ENCODE measurements at places on chromosomes 7 and 10.
A peak's percentile ranks its signal among the peaks of the same experiment; 100 is the strongest.

DNA sequence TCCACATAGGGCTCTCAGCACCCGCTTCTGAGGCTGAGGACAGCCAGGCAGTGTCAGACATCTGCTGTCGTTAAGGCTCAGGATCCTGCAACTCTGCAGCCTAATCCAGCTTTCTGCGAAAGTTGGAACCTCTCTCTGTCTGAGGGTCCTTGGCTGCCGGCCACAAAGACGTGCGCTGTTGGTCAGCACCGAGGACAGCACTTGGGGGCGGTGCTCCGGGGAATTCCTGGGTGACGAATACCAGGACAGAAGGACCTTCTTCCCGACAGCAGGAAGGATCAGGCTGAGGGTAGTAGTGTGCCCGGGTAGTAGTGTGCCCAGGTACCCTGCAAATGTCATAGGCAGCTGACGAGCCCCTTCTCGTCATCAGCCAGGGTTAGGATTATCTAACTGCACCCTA is 16.0 kb upstream of the RASGEF1A start:
- DNase-seq = no peak

DNA sequence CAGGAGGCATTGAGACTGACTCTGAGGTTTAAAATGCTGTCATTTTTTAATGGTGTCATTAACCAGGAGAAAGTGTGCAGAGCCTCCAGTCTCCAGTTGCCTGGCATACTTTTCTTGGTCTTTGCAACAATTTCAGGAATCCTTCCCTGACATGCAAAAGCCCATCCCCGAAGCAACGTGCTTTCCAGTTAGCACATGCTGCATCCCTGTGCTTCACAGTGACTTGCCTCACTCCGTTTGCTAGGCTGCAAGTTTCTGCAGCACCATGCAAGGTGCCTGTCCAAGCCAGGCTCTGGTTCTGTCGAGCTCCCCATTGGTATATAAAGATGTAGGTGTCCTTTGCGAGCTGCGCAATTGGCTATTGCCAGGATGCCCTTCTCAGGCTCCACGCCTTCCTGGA is 135.0 kb downstream of the GALNT17 start:
- DNase-seq = no peak

GRCh38 chr7:31940167-31940566 is 130.0 kb downstream of the PDE1C start:
- no peak for DNase-seq

GRCh38 chr10:17257466-17258321 is 29.7 kb downstream of the VIM start:
- DNase-seq = peak; percentile 2

DNA sequence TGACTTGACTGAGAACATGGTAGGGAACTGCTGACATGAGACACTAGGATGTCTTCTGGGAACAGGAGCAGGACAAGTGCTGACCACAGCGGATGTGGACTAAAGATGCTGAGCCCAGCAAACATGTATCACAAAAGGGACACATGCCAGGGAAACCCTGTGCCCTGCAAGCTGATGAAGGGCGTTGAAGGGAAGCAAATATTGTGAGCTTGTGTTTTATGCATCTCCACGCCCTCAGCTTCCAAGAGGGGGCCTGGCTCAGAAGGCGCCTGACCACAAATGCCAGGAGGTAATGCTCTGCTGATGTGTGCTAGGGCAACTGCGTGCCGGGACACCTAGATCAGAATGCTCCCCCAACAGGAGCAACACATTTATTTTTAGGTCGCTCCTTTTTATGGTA is 207.3 kb downstream of the CXCL12 start:
- no peak for DNase-seq

GRCh38 chr10:5517546-5517945 is 7.2 kb upstream of the CALML3 start:
- DNase-seq = no peak

GRCh38 chr7:74183653-74184450 is 9.7 kb downstream of the EIF4H start:
- no peak for DNase-seq

GRCh38 chr10:6924166-6924565 is 344.1 kb upstream of the PRKCQ start:
- no peak for DNase-seq

DNA sequence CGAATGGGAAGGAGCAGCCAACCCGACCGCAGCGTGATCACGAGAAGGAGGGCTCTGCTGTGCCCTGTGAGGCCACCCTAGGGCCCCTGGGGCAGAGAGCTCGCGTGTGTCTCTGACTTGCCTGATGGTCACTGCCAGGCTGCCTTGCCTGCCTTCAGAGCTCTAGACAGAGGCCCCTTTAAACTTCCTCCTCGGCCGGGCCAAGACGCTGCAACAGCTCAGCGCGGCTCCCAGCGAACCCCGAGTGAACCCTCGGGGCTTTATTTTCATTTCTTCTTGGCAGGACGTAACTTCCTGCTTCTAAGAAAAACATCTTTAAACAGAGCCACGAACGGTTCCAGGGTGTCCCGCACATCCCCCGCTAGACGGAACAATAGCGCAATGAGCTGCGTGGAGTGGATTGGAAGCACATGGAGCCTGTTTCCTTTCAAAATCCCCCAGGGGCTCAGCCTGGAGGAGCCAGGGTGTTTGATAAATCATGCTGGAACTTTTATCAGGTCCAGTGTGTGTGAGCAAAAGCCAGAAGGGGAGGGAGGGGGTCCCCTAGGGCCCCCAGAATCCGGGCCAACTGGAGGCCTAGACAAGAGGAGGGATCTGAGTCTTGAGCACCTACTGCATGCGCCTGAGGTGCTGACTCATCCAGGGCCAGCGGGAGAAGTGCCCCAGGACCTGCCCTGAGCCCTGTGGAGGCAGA is 134.1 kb upstream of the GDF10 start:
- DNase-seq = no peak

DNA sequence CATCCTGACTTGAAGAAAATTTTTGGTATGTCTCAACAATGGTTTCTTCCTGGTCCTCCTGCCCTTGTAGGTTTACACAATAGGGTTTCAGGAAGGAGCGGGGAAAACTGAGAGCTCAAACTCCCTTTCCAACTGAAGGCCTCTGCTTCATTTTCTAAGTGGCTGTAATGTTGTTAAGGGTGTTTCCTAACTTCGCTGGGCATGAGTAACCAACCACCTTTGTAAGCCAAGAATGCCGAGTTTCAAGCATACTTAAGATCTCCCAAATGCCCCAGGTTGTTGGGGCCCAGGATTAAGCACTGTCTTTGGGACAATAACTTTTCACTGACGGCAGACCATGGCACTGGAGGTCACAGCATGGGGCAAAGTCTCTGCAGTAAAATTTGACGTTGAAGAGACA is 33.6 kb upstream of the DRGX start:
- DNase-seq = no peak

GRCh38 chr7:6271694-6272440 is 557 bp downstream of the CYTH3 start:
- no peak for DNase-seq

DNA sequence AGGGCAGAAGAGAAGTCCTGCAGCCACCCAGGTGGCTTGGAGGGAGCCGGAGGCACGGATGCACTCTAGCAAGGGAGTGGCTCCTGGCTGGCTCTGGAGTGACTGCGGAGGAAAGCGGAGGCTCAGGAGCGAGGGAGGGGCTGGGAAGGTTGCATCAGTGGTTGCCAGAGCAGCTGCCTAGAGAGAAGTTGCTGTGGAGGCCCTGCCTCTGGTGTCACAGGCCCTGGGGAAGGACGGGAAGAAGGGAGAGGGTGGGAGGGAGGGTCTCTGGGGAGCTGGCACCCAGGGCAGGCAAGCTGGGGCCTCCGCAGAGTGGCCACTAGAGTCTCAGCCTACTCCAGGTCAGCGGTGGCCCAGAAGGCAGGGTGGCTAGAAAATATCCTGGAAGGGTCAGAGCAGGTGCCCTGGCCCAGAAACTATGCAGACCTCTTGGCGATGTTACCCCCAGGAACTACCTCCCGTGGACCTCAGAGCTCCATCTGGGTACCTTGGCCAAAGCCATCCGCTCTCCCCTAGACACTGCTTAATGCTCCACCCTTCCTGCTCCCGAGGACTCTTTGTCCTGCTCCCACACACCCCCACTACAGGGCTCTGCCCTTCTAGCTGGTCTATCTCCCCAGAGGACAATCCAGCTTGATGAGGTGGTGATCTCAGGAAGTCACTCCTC is 164.3 kb downstream of the NRF1 start:
- no peak for DNase-seq

DNA sequence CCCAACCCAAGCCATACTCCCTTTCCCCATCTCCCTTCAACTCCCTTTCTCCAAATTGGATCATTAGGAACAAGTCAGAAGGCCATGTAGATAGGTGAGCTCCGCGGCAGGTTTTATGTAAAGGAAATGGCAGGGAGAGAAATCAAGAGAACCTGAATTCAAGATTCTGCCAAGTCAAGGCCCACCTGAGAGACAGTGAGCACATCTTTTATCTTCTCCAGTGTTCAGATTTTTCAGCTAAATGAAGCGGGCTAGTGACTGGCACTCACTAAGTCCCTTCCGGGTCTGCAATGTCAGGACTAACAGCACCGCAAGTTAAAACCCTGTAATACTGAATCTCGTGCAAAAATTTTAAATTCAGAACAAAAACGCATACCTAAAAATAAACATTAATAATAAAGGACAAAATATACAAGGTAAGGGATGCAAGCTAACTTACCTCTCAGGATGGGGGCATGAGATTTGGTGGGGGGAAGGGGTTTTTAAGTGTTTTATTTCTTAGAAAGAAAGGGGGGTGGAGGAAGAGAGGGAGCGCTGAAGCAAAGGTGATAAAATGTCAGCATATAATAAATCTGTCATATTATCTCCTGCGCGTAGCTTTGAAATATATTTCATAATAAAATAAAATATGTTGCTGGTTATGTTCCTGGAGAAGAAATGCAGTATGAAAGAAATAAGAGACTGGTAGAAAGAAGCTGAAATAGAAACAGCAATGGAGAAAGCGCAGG is 17.6 kb downstream of the TCAF1 start:
- no peak for DNase-seq

DNA sequence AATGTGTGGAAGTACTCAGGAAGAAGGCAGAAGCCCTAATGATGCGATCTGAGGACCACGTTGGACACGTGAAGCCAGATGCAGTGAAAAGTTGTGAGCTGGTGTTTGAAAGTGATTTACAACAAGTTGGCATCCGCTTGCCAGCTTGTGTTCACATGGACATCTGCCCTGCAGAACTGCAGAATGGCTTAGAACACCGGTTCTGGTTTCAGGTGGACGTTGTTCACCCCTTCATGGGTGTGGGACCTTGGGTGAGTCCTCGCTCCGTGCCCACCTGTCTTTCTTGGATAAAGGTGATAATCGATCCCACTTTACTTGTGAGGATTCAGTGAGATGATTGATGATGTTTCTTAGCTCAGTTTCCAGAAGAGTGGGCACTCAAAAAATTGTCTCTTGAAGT is 53.8 kb downstream of the CAMK1D start:
- DNase-seq = no peak

- no peak for DNase-seq
These were observed 126.2 kb upstream of the ETV1 start for GRCh38 chr7:14115701-14116100.

DNA sequence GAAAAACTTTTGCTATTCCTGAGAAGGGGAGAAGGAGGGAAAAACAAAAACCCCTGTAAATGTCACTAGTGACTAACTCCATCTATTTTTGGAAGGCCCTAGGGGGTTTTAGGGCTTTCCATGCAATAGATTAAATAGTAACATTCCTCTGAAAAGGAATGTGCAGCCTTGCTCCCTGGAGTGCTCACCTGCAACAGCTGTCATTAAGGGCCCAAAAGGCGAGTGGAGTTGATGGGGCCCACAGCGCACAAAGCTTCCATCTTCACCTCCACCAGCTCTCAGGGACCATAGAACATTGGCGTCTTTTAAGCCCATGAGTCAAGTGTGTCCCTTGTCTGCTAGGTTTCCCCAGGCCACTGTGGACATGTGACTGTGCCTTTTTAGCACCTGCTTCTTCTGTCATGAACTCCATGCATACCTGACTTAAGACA is 58.0 kb upstream of the IL6 start:
- no peak for DNase-seq

DNA sequence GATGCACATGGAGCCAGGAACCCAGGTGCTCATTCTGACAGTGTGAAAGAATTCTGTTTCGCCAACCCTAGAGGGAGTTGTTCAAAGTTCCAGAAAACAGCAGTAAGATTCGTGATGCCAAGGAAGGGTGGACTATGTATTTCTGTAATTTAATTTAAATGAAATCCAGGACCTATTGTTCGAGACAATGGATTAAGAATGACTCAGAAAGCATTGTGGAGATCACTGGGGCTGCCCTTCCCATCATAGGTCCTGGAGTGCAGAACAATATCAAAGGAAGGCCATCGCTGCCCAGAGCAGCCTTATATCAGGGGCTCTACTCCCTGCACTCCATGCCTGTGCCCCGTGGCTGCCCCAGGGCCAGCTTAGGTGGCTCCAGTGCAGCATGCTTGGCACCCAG is 32.1 kb upstream of the CALD1 start:
- DNase-seq = no peak

GRCh38 chr10:24449321-24449740 is 240.4 kb downstream of the KIAA1217 start:
- DNase-seq = no peak

DNA sequence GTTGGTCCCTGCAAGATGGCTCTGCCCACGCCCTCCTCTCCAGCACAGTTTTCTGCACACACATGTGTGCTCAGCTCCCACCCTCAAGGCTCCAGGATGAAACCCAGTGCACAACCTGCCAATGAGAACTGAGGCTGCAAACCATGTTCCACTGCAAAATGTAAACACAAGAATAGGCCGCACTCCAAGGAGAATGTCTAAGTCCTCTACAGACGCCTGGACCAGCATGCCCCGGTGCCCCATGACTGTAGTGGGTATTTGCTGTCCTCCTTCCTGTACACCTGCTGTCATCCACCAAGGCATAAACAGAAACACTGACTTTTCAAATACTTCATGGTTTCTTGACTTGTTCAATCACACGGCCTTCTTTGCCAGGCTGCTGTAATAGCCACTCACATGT is 72.6 kb downstream of the COBL start:
- no peak for DNase-seq

- DNase-seq = no peak
These were observed 80.8 kb upstream of the ADAM12 start for GRCh38 chr10:126468876-126469643.

GRCh38 chr10:35192645-35193249 is 66.1 kb downstream of the CREM start:
- DNase-seq = no peak

DNA sequence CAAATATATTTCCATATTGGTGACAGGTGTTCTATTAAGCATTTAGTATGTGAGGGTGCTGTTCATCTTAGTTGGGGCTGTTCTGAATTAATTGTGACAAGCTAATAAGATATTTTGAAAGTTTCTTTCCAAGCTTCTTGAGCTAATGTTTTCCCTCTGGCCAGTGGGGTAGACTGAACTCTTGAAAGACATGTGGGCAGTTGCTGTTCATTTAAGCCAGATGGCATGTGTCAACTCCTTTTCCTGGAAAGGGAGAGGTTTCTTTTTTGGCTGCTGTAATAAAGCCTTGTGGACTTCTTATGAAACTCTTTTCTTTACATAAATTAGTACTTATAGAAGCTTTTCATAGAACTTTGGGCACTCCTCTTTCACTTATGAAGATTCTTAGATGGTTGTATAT is 21.7 kb downstream of the RAB18 start:
- no peak for DNase-seq

All from NCI-H1694 (cell line).